ENCODE measurements at places on chromosomes 4 and X. TPM values are rescaled to one million over a fixed set of nuclear protein-coding genes. Genes with fewer than 3 reads are reported as not detected.

TMSB15A gene
- 0.85 TPM for total RNA-seq

SHISA3 gene
- total RNA-seq: 0.65 TPM

SSX4 gene
- total RNA-seq: not detected

CCDC158 gene
- total RNA-seq: 0.18 TPM

AFM gene
- not detected for total RNA-seq

TBX22 gene
- not detected for total RNA-seq

SRPK3 gene
- total RNA-seq: 0.43 TPM

Data from smooth muscle cell of bladder (primary cell).